ENCODE measurements at places on chromosomes 6 and 20.

DNA sequence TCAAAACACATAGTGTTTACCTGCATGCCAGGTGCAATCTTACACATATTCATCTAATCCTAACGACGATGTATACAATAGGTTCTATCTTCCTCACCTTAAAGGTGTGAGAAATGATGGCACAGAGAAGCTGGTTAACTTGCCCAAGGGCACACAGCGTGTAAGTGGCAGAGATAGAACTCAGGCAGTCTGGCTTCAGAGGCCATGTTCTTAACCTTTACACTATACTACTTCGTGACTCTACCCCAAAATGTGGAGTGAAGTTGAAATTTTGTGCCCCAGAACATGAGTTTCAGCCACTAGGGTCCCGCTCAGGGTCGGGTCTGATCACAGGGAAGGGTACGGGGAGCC lies 584 bp downstream of the VPS52 start:
- no peak for DNase-seq

DNA sequence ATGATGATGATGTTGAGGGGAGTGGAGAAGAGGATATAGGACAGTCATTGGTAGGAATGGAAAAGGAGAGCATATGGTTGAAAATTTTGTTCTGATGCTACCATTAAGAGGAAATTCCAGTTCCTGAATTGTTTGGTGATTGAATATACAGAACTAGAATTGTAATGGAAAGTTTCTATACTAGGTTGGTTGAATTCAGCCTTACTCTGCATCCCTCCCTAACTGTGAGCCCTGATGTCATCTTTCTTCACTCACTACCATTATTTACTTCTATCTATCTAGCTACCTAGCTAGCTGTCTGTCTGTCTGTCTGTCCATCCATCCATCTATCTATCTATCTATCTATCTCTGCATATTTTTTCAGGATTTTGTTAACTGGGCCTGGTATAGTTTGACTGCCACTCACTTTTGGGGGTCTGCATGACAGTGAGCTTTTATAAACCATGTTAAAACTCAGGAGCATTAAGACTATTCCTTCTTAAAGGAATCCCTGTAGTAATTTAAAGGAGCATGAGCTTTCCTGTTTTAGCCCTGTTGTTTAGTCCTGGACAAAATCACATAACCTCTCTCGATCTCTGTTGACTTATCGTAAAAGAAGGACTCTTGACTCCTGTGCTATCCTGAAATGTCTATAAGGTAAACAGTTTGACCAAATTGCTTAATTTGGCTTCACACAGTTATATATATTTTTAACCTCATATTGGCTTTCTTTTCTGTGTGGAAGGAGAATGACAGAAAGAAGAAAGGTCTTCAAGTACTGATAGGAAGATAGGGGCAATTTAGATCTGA lies 71.4 kb downstream of the AKAP7 start:
- DNase-seq = no peak

DNA sequence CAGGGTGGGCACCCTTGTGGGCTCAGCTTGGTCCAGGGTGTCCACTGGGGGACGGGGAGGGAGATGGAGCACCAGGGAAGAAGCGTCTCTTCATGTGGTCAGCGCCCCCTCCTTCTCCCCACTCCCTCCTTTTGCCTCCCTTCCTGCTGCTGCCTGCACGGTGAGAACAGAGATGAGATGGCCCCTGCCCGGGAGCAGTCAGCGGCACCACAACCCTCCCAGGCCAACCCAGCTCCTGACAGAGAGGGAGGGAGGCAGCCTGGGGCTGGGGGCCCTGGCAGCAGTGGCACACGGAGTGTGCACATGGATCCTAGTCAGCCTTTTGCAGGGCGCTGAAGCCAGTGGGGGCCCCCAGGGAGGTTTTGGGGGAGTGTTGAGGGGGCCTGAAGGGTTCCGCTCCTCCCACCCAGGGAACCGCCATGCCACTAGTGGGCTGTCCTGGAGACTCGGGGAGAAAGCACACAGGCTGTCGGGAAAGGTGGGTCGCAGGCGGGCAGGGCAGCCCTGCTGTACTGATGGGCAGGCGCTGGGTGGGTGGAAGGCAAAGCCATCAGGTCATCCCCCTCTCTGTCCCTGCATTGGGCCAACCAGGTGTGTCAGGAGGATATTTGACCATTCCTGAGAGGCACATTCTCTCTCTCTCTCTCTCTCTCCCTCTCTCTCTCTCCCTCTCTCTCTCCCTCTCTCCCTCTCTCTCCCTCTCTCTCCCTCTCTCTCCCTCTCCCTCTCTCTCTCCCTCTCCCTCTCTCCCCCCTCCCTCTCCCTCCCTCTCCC lies 94.3 kb upstream of the BHLHE23 start:
- no peak for DNase-seq

- no peak for DNase-seq
Measured at GRCh38 chr6:37122861-37123260, 47.1 kb upstream of the PIM1 start.

GRCh38 chr20:20802328-20802727 lies 89.9 kb upstream of the RALGAPA2 start:
- DNase-seq = no peak

DNA sequence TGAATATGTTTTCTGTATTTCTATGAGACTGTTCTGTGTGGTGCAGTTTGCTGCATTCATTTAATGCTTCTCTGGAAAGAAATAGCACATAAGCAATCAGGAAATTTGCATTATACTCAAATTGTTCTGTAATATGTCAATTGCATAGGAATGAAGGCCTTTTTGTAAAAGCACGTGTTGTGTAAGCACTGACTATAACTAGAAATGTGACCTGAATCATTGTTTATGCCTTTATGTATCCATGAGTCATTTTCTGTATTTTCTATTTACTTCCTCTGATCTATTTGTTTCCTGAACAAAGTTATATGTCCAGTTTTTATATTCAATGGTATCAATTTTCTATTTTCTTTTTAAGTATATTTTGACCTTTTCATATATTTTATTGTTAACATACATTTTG lies 1455.3 kb downstream of the GRIK2 start:
- no peak for DNase-seq

DNA sequence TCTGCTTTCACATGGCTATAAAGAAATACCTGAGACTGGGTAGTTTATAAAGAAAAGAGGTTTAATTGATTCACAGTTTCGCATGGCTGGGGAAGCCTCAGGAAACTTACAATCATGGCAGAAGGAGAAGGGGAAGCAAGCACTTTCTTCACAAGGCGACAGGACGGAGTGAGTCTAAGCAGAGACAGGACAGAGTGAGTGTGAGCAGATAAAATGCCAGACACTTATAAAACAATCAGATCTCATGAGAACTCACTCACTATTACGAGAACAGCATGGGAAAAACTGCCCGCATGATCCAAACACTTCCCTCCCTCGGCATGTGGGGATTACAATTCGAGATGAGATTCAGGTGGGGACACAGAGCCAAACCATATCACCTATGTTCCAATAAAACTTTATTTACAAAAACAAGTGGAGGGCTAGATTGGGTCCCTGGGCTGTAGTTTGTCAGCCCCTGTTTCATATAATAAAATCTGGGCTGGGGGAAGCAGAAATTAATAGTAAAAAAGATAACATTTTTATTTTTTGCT lies 37.1 kb upstream of the CTAGE9 start:
- no peak for DNase-seq

All from NCI-H2107 (cell line).